ENCODE measurements at places on chromosomes 12 and 14.

- no peak for DNase-seq
These were observed 97.3 kb downstream of the KCNK10 start for GRCh38 chr14:88225721-88226120.

DNA sequence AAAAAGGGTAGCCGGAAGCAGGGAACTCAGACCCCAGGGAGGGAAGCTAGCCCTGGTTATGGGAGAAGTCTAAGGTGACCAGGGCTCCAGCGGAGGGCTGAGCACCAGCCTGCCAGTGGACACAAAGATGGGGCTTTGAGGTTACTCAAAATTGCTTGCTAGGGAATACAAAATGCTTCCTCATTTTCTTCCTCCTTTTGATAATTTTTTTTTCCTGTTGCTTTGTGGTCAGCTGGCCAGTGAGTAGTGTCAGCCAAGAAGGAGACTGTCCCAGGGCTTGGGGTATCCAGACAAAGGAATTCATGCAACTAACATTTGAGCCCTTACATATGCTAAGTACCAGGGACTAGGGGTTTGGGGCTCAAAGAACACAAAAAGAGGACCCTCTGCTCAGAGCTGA lies 206.2 kb downstream of the PPM1H start:
- DNase-seq = no peak

GRCh38 chr14:67971627-67972625 lies 152.3 kb downstream of the RAD51B start:
- no peak for DNase-seq

DNA sequence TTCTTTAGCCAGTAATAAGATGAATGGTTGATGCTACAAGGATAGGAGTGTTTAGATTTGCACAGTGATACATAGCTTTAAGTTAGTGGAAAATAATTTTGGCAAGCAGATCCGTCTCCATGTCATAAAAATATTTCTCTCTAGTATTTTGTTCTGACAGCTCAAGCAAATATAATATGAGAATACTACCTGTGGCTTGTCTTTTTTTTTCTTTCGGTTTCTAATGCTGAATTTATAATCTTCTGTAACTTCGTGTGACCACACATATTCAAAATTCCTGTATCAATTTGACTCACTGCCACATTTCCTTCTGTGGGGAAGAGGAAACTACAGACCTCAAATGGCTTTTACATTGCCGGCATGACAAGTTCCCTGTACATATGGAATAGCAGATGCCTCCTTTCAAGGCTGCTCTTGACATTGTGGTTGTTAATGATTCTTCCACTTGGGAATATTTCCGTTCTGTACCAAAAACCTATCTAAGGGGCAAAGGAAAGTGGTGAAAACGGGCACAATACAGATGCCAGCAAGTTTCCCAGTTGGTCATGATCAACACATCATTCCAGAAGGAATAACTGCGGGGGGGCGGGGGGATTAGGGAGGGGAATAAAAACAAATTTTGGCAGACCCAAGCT lies 103.6 kb upstream of the CCDC91 start:
- no peak for DNase-seq

- no peak for DNase-seq
These were observed 35.6 kb downstream of the DGLUCY start for GRCh38 chr14:91149462-91149861.

Data from NCI-H526 treated with DMSO at 0.1 percent for 48 hours (cell line).